ENCODE measurements at places on chromosomes 11 and 22.

DNA sequence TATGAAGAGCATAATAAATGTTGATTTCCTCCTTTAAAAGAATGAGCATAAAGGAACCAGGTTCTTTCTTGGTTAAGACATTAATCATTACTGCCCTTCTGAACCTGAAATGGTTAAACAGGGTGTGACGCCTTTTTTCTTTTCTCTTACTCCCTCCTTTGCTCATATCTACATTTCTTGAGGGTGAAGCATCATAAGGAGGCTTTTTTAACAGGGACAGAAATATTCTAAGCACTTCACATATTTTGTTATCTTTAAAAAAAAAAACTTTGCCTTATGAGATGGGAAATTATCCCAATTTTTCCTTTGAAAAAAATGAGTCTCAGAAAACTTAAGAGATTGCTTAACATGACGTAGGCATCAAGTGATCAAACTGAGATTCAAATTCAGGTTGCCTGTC lies 1036.3 kb upstream of the TENM4 start:
- no peak for ATAC-seq

DNA sequence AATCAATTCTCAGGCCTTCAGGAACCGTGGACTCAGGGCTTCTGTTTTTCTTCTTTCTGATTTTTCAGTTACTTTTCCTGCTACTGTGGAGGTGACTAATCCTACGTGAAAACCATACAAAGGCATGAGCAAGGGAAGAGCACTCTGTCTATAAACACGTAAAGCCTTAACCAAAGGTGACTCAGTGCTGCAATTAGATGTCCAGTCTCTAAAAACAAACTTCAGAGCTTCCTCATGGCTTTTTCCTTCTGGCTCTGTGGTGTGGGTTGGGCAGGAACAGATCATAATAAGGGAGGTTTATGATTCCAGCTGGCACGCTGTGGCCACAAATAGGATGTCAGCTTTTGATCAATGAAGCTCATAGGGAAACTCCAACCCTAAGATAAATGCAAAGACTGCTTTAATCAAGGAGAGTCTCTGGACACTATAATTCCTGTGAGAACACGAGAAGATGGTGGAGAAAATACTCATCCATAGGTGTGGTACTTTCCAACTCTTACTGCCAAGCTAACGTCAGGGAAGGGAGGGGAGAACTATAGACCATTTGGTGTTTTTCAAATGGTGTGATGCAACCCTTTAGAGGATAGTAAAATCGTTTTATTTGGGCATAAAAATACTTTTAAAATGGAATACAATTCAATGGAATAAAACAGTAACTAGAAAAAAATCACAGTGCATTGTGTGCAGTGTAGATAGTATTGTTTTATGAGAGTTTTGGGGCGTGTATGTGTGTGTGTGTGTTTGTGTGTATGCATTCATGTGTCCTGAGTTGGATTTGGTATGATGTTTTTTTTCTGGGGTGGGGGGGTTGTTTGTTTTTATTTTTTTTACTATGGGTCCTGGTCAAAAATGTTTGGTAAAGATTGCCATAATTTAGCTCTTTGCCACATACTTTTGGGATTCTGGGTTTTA lies at the start of gene NXPE2:
TSS of gene NXPE2 (plus strand) at position 403 of the 912 bp plus-strand sequence. CDS start at position 452, 49 bp downstream.
- ATAC-seq, result no peak

DNA sequence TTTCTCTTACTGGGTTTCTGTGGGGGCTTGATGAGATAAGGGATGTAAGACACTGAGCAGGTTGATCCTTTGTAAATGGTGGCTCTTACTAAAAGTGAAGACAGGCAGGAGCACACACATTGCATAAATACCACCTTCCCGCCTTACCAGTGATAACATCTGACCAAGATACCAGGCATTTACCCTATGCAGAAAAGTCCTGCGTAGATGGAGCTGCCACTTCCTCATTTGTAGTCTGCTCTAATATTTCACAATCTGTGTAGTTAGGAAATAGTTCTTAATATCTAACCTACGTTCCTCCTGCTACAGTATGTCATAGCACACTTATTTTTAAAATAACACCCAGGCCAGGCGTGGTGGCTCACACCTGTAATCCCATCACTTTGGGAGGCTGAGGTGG lies 23.9 kb upstream of the SWAP70 start:
- no peak for ATAC-seq

DNA sequence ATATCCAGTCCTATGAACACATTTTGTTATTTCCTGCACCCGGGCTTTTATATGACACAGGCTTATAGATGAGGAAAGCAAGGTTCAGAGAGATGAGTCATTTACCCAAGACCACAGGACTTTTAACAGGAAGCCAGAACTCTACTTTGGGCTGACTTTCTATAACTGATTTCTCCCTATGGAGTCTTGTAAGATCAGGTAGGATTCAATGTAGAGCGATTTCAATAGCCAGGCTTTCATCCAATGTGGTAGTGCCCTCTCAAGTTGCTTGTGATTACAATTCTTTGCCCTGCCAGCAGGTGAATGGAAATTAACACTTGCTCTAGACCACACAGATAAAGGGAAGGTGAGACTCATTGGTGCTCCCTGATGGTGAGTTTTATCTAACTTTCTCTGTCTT lies 378.3 kb downstream of the INSC start:
- no peak for ATAC-seq

- no peak for ATAC-seq
Observed at GRCh38 chr11:65434057-65434666, 11.6 kb downstream of the NEAT1 start.

GRCh38 chr22:50713008-50713385 lies 25.0 kb upstream of the ACR start:
- no peak for ATAC-seq

DNA sequence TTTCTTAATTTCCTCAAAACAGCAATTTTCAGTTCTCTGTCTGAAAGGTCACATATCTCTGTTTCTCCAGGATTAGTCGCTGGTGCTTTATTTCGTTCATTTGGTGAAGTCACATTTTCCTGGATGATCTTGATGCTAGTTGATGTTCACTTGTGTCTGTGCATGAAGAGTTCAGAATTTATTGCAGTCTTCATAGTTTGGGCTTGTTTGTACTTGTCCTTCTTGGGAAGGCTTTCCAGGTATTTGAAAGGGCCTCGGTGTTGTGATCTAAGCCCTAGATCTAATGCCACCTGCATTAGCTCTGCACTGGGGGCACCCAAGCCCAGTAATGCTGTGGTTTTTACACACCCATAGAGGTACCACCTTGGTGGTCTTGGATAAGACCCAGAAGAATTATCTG lies 228.9 kb downstream of the GUCY1A2 start:
- ATAC-seq, result no peak

- ATAC-seq, result no peak
Observed at GRCh38 chr11:3163241-3163981, 1.7 kb downstream of the OSBPL5 start.

DNA sequence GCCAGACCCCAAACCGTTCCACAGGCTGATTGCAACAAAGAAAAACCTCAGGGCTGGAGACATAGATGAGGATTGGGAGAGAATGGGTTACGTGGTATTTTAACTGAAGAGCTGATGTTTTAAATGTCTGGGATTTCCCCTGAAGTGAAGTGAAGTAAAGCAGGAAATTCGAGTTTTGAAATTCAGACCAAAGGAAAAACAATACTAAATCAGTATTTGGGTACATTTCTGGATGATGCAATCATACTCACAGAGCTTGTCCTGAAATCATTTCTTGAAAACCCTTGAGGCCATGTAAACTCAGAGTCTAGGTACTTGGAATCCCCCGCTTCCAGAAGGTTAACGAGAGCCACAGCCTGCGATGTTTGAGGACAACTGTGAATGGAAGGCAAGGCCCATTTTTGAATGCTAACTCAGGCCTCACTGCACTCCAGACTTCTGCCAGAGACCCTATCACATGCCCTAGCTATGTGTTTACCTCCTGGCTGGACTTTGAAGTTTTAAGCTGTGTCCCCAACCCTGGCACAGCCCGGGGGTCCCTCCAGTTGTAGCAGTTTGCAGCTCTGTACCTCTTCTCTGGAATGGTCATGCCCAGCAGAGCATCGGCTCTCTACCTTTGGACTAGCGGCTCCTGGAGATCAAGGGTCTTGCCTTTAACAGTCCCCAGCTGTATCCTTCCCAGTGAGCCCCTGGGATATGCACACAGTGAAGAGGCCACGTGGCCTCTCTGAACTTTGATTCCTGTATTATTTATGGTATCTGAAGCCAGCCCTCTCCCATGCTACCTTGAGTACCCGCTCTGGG lies 5.4 kb upstream of the FTH1 start:
- ATAC-seq, result no peak

GRCh38 chr11:69335781-69336405 lies 41.9 kb downstream of the MYEOV start:
- ATAC-seq, result no peak

DNA sequence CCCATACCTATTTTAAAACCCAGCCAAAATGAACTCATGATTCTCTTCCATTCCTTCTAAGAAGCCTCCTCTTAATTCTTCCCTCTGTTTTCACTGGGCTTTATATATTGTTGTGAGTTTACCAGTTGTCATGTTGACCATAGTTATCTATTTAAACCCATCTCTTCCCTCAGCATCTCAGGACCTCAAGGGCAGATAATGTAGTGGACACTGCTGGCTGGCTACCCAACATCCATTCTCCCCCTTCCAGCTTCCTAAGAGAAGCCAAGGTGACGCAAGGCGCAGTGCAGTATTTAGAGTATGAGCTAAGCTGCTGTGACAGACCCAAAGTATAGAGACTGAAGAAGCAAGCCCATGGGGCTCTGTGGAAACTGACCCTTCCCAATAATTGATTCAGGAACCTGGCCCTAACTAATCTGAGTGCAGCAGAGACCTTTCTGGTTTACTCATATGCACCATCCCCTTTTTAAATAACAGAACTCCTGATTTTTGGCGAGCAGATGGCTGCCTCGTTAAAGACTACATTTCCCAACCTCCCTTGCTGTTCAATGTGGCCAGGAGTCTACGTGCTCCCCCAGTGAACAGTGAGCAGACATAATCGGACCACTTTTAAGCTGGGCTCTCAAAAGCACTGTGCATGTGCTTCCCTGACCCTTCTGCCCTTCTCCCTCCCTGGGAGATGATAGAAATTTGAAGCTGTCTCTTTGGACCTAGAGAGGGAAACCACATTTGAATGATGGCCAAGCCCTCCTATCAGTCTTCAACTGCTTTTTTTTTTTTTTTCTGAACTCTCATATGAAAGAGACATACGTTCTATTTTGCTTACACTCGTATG lies 28.1 kb upstream of the CREB3L1 start:
- ATAC-seq, result peak; percentile 66

DNA sequence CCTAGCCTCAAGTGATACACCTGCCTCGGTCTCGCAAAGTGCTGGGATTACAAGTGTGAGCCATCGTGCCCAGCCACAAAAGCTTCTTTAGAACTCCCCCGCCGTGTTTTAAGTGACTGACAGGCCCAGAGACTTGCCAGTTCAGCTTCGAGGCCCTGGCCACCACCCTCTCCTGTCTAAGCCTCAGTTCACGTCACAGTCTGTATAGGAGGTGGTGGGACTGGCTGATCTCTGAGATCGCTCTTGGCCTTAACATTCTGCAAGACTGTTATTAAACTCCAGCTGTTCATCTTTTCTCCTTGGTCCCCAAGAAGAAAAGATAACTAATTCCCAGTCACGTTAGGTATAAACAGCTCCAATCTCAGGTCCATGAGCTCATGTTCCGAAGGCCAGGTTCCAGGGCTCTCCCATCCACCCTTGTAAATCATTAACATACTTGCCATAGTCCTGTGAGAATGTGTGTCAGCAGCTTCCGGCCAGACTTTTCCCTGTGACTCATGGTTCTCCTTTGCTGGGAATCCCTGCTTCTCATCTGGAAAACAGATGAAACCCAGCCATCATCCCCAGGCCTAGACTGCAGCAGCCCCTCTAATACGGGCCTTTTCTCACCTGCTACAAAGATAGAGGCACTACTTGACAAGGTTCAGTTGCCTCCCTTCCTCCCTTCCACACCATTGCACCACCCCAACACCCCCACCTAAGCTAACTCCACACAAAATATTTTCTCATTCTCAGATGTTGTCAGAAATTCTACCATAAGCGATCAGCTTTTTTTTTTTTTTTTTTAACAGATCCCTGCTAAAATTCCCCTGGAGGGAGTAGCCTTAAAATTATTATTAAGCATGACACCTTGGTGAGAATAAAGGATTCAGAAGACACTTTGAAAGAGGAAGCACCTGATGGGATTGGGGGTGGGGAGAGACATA lies 5.6 kb upstream of the KIAA0930 start:
- peak; percentile 91 for ATAC-seq

GRCh38 chr11:203056-203944 lies 3.9 kb downstream of the BET1L start:
- no peak for ATAC-seq

DNA sequence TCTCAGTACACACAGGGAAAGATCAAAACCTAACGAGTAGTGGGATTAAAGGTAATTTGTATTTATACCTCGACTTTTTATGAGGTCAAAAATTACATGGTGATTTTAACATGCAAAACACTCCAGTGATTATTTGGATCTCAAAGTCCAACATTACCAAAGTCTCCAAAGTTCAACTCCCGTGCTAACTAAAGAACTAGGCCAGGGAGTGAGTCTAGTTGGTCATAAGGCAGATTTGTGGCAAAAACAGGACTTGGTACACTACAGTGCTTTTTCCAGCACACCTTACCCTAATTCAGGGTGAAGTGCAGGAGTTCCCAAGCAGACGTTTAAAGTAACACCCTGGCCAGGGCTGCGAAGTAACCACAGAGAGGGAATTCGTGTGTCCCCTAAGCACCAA lies 1.1 kb downstream of the PUS3 start:
- ATAC-seq, result no peak

- no peak for ATAC-seq
Observed at GRCh38 chr22:44638971-44639760, 62.8 kb upstream of the PRR5 start.

GRCh38 chr22:50529897-50530579 lies at the start of gene TYMP:
TYMP (minus strand) TSS chr22:50530012; CDS start chr22:50529709, 303 bp downstream.
- ATAC-seq, result no peak

DNA sequence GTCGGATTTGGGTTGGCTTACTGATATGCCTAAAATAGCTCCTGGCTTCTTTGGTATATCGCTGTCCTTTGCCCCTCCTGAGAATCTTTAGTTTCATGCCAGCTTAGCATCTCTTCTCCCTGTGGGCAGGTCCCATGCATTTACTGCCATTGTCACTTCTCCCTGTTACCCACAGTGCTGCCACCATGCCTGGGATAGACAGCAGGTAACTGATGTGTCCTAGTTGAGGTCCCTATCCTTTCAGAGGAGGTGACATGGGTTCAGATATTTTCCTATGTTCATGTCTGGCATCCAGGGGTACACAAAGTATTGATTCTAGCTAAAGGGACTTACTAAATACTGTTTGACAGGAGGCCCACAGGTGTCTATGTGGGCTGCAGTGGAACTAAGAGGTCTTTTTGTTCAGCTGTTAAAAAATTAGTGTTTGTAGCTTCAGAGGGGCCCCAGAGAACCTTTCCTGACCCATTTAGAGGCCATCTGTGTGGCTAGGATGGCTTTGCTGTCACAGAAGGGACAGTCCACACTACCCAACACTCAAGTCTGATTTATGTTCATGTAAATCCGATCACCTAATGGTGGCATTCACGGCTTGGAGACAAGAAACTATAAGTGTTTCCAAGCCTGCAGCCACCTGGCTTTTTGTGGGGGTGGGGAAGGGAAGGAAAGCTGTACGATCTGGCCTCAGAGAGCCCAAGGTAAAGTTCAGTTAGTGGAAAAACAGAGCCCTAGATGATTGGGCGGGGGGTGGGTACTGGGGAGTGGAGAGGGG lies 8.5 kb downstream of the TIMP3 start:
- no peak for ATAC-seq

GRCh38 chr22:49010070-49010863 lies 817.4 kb downstream of the BRD1 start:
- ATAC-seq, result no peak

Measured in SK-N-SH treated with all-trans-retinoic acid at 6 μM for 48 hours (cell line).